K562 (cell line): ENCODE measurements at places on chromosomes 16 and 17. TPM values are rescaled to one million over a fixed set of nuclear protein-coding genes. Genes with fewer than 3 reads are reported as not detected.
A peak's percentile ranks its signal among the peaks of the same experiment; 100 is the strongest.

- peaks cover 56% of the 10 kb centered on the region for H3K4me1 ChIP-seq
- H3K4me3 ChIP-seq = no peak overlapping the region
- H3K27me3 ChIP-seq = peaks cover 57% of the 10 kb centered on the region; the same call in 2 of the 3 replicates
- no peak overlapping the region for H3K27ac ChIP-seq
- DNase-seq = no peak
Observed at GRCh38 chr16:872436-873242, 72.1 kb upstream of the GNG13 start.

DNA sequence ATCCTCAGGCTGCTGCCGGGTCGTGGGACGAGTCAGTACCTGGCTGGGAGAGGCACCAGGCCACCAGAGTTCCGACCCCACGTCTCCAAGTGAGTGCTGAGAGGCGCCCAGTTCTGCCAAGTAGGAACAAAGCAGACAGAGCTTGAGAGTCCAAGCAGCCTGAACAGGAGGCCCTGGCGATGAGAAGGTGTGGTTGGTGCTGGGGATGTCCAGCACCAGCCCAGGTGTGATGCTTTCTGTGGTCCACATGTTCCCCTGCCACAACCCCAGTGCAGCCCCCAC, 10.8 kb downstream of the TAX1BP3 start:
- no peaks in the 10 kb centered on the region for H3K27me3 ChIP-seq
- no peak for DNase-seq
- H3K4me1 ChIP-seq = peaks cover 31% of the 10 kb centered on the region
- no peak overlapping the region for H3K4me3 ChIP-seq
- H3K27ac ChIP-seq = no peak overlapping the region

DNA sequence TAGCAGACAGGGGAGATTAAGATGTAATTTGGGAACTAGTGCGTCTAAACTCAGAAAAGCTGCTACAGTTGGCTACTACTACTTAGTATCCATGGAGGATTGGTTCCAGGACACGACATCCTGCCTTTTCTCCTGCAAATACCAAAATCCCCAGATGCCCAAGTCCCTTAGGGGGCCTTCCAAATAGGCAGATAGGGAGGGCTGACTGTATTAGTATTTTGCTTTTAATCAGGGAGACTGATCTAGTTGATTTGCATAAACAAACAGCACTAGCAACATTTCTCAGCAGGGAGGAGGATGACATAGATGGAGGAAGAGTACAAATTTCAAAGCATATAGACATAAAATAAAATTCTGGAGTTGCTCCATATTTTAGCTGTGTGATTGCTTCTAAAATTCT, 621.6 kb upstream of the GOT2 start:
- no peak overlapping the region for H3K4me3 ChIP-seq
- H3K4me1 ChIP-seq = no peaks in the 10 kb centered on the region

GRCh38 chr17:7479213-7480088, at the start of gene ZBTB4:
ZBTB4 (minus strand) TSS chr17:7479631; CDS start chr17:7466801, 12,830 bp downstream.
- peaks cover 39% of the 10 kb centered on the region for H3K4me1 ChIP-seq
- DNase-seq = peak; percentile 64
- H3K27ac ChIP-seq = peak within 1 kb of the TSS; percentile 92
- H3K36me3 ChIP-seq = no peaks in the 10 kb centered on the region; the same call in 1 of the 3 replicates
- H3K27me3 ChIP-seq = no peaks in the 10 kb centered on the region

DNA sequence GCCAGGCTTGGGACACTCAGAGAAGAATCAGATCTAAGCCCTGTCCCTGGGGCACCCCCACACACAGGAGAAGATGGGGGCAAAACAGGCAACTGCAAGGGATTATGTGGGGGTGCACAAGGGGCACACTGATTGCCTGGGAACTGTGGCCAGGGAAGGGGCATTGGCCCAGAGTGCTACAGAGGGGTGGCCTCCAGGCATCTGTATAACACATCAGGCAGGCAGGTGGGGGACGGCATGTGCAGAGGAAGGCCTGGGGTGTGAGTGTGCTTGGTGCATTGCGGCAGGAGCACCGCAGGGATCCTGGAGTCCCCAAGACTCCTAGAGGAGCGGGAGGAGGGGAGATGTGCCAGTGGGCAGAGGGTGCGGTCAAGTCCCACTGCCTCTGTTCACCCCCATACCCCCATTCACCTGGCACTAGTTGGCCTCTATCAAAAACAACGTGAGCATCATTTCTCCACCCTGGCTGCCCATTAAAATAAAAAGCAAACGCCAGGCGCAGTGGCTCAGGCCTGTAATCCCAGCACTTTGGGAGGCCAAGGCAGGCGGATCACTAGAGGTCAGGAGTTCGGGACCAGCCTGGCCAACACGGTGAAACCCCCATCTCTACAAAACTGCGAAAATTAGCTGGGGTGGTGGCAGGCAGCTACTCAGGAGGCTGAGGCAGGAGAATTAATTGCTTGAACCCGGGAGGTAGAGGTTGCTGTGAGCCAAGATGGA, 41.5 kb downstream of the C16orf82 start:
- no peaks in the 10 kb centered on the region; the same call in 1 of the 2 replicates for H3K27me3 ChIP-seq
- H3K4me3 ChIP-seq = no peak overlapping the region
- H3K4me1 ChIP-seq = peaks cover 31% of the 10 kb centered on the region

DNA sequence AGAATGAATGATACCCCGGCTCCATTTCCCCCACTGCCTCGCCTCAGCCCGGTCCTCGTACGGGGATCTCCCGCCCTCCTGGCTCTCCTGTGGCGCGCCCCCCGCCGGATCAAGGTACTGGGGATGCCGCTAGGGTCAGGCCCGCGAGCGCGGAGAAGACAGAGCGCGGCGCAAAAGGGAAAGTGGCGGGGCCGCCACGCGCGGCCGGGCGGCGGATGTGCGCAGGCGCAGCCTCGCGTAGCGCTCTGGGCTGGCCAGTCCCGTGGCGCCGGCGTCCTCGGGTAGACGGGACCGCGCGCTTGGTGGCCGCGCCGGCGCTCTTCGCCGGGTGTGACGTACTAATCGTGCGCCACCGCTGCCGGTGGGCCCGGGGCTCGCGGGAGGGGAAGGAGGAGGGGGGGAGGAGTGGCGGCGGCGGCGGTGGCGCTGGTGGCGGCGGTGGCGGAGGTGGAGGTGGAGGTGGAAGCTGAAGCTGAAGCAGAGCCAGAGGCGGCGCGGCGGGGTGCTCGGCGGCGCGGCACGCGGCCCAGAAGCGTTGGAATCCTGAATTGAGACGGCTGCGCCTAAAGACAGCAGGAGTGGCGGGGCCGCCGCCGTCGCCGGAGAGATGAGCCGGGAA, at the start of gene SENP3:
Gene SENP3 (plus strand): TSS at position 331 of the 619 bp plus-strand sequence. CDS start 1,158 bp downstream, outside the sequence.
- H3K27ac ChIP-seq = peak within 1 kb of the TSS; percentile 81
- H3K4me1 ChIP-seq = peaks cover 52% of the 10 kb centered on the region
- H3K36me3 ChIP-seq = peaks cover 38% of the 10 kb centered on the region; the same call in 2 of the 3 replicates
- peak within 1 kb of the TSS; percentile 76 for H3K4me3 ChIP-seq
- peak; percentile 95 for DNase-seq

DNA sequence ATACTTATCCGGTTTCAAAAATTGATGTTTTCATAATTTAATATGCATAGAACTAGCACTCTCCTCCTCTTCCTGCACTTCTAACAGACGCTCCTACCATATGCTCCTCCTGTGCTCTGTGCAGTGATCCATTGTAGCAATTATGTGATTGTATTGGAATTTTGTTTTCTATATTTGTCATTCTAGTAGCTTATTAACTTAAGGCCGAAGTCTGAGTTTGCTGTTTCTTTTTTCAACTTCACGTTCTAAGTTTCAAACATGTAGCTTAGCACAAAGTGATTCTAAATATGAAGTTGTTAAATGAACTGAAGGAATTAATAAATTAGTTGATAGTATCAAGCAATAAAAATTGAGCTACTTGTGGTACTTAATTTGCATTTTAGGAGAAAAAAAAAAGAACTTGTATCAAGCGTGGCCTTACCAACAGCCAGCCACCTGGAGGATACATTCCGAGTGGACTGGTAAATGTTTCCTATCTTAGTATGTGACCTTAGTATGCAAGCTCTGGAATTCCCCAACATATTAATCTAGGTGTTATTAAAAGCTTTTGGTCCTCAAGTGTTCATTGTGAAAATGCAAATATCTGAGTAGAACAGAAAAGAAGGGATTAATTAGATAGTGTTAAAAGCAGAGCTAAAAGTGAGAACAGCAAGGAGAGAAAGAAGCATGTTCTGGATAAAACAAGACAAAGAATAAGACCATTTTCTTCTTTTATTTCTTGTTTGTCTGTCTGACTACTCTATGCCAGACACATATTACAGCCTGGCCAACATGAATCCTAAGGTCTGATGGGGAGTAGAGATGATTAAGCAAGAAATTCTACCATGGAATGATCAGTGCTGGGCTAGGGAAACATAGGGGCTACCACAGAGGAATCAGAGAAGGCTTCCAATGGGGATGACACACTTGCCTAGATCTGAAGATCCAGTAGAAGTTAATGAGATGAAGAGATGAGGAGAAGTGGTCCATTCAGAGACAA, 290.4 kb upstream of the MON1B start:
- H3K27ac ChIP-seq = no peak overlapping the region
- H3K4me3 ChIP-seq = no peak overlapping the region
- H3K36me3 ChIP-seq = no peaks in the 10 kb centered on the region

DNA sequence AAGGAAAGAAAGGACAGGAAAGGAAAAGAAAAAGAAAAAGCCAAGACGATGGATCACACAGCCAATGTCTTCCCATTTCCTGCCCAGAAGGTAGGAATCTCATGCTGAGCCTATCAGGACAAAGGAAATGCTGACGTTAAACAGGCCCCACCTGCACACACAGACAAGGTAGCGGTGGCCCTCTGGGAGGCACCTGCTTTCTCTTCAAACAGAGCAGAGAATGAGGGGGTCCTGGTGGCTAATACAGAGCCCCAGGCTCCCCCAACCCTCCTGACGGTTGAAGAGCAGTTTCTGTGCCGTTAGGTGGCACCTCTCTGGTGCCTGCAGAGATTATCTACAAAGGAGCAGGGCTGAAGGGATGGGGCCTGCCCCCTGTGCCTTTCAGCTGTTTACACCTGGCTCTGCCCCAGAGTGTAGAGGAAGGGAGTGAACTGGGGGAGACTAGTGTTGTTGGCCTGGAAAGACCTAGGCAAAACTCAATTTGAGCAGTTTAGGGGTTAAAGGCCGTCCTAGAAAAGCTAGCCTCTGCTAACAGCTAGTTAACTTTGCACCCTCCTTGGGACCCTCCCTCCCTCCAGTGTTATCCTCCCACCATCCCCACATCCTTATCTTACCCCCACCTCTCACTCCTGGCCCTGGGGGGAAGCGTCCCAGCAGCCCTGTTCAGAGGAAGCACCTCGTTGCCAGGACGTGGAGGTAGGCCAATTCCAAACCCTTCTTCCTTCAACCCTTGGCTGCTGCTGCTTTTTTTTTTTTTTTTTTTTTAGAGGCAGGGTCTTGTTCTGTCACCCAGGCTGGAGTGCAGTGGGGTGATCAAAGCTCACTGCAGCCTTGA, 56.3 kb downstream of the ARHGAP27 start:
- no peak for DNase-seq
- no peak overlapping the region for H3K4me3 ChIP-seq
- H3K4me1 ChIP-seq = peaks cover 17% of the 10 kb centered on the region
- no peak overlapping the region for H3K27ac ChIP-seq
- H3K27me3 ChIP-seq = peaks cover 6% of the 10 kb centered on the region; the same call in 1 of the 3 replicates

- H3K4me1 ChIP-seq = no peaks in the 10 kb centered on the region
- H3K27ac ChIP-seq = no peak overlapping the region
- no peak for DNase-seq
- no peak overlapping the region for H3K4me3 ChIP-seq
Observed at GRCh38 chr16:72255786-72256185, 83.8 kb upstream of the PMFBP1 start.

DNA sequence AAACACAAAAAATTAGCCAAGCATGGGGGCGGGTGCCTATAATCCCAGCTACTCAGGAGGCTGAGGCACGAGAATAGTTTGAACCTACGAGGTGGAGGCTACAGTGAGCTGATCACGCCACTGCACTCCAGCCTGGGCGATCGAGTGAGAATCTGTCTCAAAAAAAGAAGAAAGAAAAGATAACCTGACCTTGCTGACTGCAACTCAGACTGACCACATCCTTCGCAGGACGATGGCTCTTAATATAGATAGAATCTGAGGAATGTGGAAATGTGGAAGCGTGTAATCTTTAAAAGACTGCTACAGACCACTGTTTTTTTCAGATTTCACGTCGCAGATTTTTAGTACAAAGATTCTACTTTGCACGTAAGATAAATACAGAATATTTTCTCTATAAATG, 37.8 kb downstream of the KLHDC4 start:
- no peak overlapping the region for H3K4me3 ChIP-seq
- H3K27me3 ChIP-seq = no peaks in the 10 kb centered on the region
- peaks cover 6% of the 10 kb centered on the region; the same call in 2 of the 3 replicates for H3K4me1 ChIP-seq
- H3K36me3 ChIP-seq = peaks cover 66% of the 10 kb centered on the region

SEPTIN12 gene
- not detected in 2 replicates for polyA plus RNA-seq

DNA sequence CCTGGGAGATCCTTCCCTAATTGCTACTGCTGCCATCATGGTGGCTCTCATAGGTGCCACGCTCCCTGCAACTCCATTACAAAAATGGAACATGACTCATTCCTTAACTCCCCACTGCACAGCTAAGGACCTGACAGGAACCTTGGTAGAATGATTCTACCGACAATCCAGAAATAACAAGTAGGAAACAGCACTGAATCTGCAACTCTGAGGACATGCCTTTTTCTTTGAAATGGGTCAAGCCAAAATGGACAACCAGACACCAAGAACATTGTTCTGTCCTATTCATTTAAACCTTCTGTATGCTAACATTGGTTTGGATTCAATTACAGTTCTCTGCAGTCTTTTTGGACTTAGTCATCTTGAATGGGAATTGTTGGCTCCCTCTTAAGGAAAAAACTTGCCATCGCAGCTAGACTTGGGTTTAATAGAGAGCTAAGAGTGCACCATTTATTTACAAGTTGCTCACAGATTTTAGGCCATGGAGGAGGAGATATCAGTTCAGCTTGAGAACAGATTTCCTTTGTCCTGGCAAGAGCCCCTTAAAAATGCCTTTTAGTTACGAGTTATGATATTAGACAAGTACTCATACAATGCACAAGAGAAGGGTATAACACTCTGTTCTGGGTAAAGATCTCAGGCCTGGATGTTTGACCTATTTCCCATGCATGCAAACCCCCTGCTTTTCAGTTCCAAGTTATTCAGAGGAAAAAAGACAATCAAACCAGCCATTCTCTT, 20.9 kb upstream of the NSRP1 start:
- no peak overlapping the region for H3K4me3 ChIP-seq
- peak overlapping the region; percentile 58; the same call in 2 of the 3 replicates for H3K27ac ChIP-seq
- peaks cover 9% of the 10 kb centered on the region for H3K4me1 ChIP-seq
- H3K27me3 ChIP-seq = peaks cover 2% of the 10 kb centered on the region; the same call in 1 of the 2 replicates

CLEC19A gene
- not detected in 2 replicates for polyA plus RNA-seq

DNA sequence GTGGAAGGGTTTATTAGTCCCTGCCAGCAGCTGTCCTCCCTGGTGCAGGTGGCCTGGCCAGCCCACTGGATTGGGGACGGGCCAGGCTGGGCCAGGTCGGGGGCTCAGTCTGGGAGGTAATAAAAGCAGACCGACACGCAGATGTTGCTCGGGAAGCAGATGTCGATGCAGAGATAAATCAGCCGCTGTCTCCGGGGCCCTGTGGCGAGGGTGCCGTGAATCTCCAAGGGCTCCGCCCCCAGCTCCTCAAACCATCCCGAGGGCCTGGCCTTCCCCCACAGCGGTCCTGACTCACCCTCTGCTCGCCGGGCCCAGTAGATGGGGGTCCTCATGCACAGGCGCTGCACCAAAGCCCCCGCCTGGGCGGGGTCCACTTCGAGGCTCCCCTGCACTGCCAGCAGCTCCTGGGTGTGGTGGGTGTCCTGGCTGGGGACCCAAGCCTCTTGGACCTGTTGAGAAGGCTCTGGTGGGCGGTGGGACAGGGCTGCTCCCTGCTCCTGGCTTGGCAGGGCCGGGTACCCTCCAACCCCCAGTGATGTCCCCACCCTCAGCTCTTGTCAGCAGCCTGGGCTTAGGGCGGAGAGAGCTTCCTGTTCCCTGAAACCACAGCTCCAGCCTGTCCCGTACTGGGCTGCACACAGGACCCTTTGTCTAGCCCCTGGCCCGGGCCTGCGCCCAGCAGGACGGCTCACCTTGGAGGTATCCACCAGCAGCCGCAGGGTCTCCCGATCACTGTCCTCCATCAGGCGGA, 1.2 kb downstream of the BRICD5 start:
- H3K4me3 ChIP-seq = no peak overlapping the region
- no peak overlapping the region for H3K27ac ChIP-seq
- H3K4me1 ChIP-seq = peaks cover 32% of the 10 kb centered on the region
- H3K27me3 ChIP-seq = no peaks in the 10 kb centered on the region

CLEC3A gene
- not detected in 2 replicates for polyA plus RNA-seq
